ENCODE measurements at places on chromosomes 5 and 9.

DNA sequence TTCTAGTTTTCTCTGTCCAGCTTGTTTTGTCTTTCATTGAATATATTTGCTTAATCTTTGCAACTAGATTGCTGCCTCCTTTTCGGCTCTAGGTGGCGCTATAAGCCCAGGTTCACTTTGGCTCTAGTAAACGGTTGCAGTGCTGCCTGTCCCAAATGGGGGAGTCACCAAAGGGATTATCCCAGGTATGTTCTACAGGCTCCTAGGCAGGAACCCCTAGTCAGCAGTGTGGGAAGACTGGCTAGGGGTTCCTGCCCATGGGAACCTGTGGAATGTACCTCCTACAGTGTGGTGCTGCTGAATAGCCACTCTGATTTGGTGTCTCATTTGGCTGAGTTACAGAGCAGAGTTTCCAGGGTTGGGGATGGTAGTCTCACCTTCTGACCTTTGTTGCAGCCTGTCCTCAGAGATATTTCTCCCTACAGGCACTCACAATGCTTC, 85.2 kb downstream of the ARSB start:
- H3K36me3 ChIP-seq: no peaks in the 10 kb centered on the region
- peak; percentile 76 for DNase-seq
- no peak overlapping the region for H3K4me3 ChIP-seq
- H3K4me1 ChIP-seq: no peaks in the 10 kb centered on the region
- no peak overlapping the region for H3K27ac ChIP-seq

GRCh38 chr5:139395844-139396640, 1.1 kb upstream of the PROB1 start:
- peaks cover 14% of the 10 kb centered on the region for H3K27me3 ChIP-seq
- H3K4me1 ChIP-seq: peaks cover 12% of the 10 kb centered on the region
- no peak overlapping the region for H3K27ac ChIP-seq
- DNase-seq: no peak
- H3K36me3 ChIP-seq: no peaks in the 10 kb centered on the region
- no peak overlapping the region for H3K4me3 ChIP-seq

DNA sequence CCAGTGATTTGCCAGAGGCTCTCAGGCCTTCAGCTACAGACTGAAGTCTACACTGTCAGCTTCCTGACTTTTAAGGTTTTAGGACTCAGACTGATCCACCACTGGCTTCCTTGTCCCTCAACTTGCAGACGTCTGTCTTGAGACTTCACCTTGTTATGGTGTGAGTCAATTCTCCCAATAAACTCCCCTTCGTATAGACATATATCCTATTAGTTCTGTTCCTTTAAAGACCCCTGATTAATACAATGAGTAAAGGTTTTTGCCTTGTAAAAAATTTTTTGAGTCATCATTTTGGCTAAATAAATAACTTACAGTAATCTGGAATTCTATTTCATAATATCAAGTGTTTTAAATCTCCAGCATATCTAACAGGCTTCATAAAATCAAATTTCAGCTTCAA, 956.3 kb upstream of the CDH6 start:
- no peaks in the 10 kb centered on the region for H3K4me1 ChIP-seq
- H3K27ac ChIP-seq: no peak overlapping the region
- no peaks in the 10 kb centered on the region for H3K36me3 ChIP-seq
- no peak for DNase-seq
- no peaks in the 10 kb centered on the region for H3K27me3 ChIP-seq

GRCh38 chr9:107989544-107989943, 500.0 kb upstream of the KLF4 start:
- no peaks in the 10 kb centered on the region for H3K27me3 ChIP-seq
- no peak for DNase-seq
- H3K4me3 ChIP-seq: no peak overlapping the region
- no peaks in the 10 kb centered on the region for H3K4me1 ChIP-seq
- H3K27ac ChIP-seq: no peak overlapping the region

GRCh38 chr9:90600029-90600428, 42.6 kb downstream of the DIRAS2 start:
- no peaks in the 10 kb centered on the region for H3K27me3 ChIP-seq
- no peaks in the 10 kb centered on the region for H3K4me1 ChIP-seq
- H3K36me3 ChIP-seq: no peaks in the 10 kb centered on the region
- H3K27ac ChIP-seq: no peak overlapping the region
- no peak for DNase-seq

- peaks cover 25% of the 10 kb centered on the region for H3K4me1 ChIP-seq
- DNase-seq: no peak
- no peak overlapping the region for H3K27ac ChIP-seq
- no peak overlapping the region for H3K4me3 ChIP-seq
- H3K27me3 ChIP-seq: no peaks in the 10 kb centered on the region
- no peaks in the 10 kb centered on the region for H3K36me3 ChIP-seq
Observed at GRCh38 chr5:14249258-14250082, 106.3 kb downstream of the TRIO start.

- no peak for DNase-seq
- H3K36me3 ChIP-seq: no peaks in the 10 kb centered on the region
- peaks cover 5% of the 10 kb centered on the region for H3K27me3 ChIP-seq
- H3K4me1 ChIP-seq: no peaks in the 10 kb centered on the region
- H3K4me3 ChIP-seq: no peak overlapping the region
Observed at GRCh38 chr9:123820139-123820538, 109.8 kb downstream of the DENND1A start.

GRCh38 chr9:131394464-131395156, 724 bp downstream of the PRRC2B start:
- H3K4me1 ChIP-seq: peaks cover 34% of the 10 kb centered on the region
- peaks cover 5% of the 10 kb centered on the region for H3K36me3 ChIP-seq
- peak; percentile 58 for DNase-seq
- H3K4me3 ChIP-seq: peak overlapping the region; percentile 67
- no peaks in the 10 kb centered on the region for H3K27me3 ChIP-seq
- H3K27ac ChIP-seq: peak overlapping the region; percentile 96

- no peaks in the 10 kb centered on the region for H3K36me3 ChIP-seq
- no peaks in the 10 kb centered on the region for H3K27me3 ChIP-seq
- H3K4me3 ChIP-seq: no peak overlapping the region
- no peak for DNase-seq
- H3K27ac ChIP-seq: no peak overlapping the region
Observed at GRCh38 chr5:52909192-52909591, 80.0 kb upstream of the ITGA2 start.

DNA sequence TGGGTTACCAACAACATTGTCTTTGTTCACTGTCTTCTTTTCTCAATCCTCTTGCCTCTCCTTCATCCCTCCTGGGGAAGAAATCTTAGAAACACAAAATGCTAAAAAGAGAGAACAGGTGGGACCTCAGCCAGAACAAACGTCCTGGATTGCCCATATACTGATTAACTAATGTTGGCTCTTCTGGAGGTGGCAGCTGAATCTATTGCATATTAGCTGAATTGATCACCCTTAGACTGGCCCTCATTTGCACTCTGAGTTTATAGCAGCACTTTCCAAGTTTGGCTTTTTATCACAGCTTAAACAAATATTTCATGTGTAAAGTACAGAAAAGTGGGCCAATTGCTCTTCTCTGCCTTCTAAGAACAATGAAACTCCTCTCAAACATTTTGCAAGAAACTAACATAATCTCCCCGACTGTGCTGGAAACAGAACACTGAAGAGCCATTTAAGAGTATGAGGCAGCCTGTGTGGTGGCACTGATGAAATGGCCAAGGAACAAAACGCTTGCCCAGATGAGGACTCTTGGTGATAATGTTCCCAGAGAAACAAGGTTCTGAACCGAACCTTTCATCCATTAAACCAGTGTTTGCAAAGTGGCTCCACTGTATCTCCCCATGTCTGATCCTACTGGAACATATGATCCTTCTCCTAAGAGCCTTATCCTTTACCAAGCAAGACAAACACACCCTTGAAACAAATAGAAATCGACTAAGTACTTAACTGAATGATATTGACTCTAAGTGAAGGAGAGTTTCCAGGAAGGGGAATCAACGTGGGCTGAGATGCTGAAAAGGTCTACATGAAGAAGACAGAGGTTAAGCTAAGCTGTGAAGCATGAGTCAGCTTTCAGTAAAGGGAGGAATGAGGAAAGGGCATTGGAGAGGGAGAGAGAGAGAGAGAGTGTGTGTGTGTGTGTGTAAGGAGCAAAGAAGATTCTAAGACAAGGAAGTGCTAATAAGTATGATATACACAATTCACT, 83.2 kb upstream of the LIFR start:
- no peak overlapping the region for H3K4me3 ChIP-seq
- peaks cover 10% of the 10 kb centered on the region for H3K4me1 ChIP-seq
- no peaks in the 10 kb centered on the region for H3K36me3 ChIP-seq
- DNase-seq: no peak
- no peaks in the 10 kb centered on the region for H3K27me3 ChIP-seq
- H3K27ac ChIP-seq: no peak overlapping the region

DNA sequence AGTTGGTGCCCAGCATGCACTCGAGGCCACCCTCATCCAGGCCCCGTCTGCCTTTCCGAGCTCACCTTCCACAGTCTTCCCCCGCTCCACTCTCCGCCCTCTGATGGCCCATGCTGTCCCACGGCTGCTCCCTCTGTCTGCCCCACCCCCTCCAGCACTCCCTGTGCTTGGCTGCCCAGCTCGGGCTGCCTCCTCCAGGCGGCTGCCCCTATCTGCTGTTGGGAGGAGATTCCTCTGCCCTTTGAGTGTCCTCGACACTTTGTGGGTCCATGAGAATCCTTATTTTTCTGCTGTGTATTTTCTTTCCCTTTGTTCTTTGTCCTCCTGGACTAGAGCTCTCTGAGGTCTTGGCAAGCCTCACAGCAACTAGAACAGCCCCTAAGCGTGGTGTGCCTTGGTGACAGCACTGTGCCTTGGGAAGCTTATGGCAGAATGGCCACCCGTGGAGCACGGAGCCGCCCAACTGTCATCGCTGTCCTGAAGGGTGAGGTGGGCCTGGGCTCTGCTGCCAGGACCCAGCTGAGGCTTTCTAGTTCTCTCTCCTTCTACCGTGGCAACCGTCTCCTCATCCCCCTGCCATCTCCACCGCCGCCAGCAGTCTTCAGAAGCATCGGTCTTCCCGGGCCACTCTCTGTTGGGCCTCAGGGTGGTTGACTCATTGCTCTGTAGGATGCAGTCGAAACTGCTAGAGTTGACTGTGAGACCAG, 5.2 kb downstream of the NTMT1 start:
- peaks cover 30% of the 10 kb centered on the region for H3K36me3 ChIP-seq
- peak overlapping the region; percentile 58 for H3K27ac ChIP-seq
- peaks cover 40% of the 10 kb centered on the region for H3K4me1 ChIP-seq
- no peaks in the 10 kb centered on the region for H3K27me3 ChIP-seq
- H3K4me3 ChIP-seq: no peak overlapping the region

- no peak overlapping the region for H3K27ac ChIP-seq
- no peak for DNase-seq
- no peak overlapping the region for H3K4me3 ChIP-seq
Observed at GRCh38 chr9:34291423-34291822, 37.6 kb downstream of the KIF24 start.

- DNase-seq: peak; percentile 29
- H3K4me1 ChIP-seq: no peaks in the 10 kb centered on the region
- H3K27me3 ChIP-seq: peaks cover 19% of the 10 kb centered on the region
- H3K27ac ChIP-seq: no peak overlapping the region
- H3K4me3 ChIP-seq: no peak overlapping the region
Observed at GRCh38 chr5:181098762-181099601, 32.0 kb downstream of the OR2V1 start.

- H3K27ac ChIP-seq: no peak overlapping the region
- no peak overlapping the region for H3K4me3 ChIP-seq
- H3K36me3 ChIP-seq: no peaks in the 10 kb centered on the region
- H3K27me3 ChIP-seq: no peaks in the 10 kb centered on the region
- no peak for DNase-seq
- no peaks in the 10 kb centered on the region for H3K4me1 ChIP-seq
Observed at GRCh38 chr5:154276973-154277331, 86.4 kb downstream of the GALNT10 start.

GRCh38 chr5:159123700-159124099, 24.0 kb upstream of the EBF1 start:
- no peak overlapping the region for H3K27ac ChIP-seq
- no peaks in the 10 kb centered on the region for H3K36me3 ChIP-seq
- no peaks in the 10 kb centered on the region for H3K27me3 ChIP-seq
- H3K4me3 ChIP-seq: no peak overlapping the region

GRCh38 chr5:17381932-17382331, 116.1 kb upstream of the TAF11L2 start:
- H3K27me3 ChIP-seq: no peaks in the 10 kb centered on the region
- H3K27ac ChIP-seq: no peak overlapping the region
- H3K4me3 ChIP-seq: no peak overlapping the region
- peaks cover 26% of the 10 kb centered on the region for H3K4me1 ChIP-seq
- no peaks in the 10 kb centered on the region for H3K36me3 ChIP-seq
- DNase-seq: no peak

Measured in A673 (cell line).